ENCODE measurements at places on chromosomes 3 and 15.

DNA sequence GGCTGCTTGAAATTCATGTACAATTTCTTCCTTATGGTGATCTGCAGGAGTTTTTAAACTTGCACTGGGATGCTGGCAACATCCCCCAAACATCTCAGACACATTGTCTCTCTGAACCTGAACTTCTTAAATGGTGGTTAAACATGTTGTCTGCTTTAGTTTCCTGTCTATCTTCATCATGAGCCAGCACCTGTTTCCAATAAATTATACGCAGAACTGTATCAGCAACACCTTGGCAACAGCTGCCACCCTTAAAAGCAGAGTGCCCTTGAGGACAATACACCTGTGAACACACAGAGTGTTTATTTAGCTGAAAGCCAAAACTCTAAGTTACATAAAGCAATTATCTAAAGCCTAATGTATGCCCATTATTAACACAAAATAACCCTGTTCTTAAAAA, 242.9 kb downstream of the WNT5A start:
- no peak for DNase-seq

- no peak for DNase-seq
Observed at GRCh38 chr3:88002448-88002847, 56.4 kb downstream of the CGGBP1 start.

DNA sequence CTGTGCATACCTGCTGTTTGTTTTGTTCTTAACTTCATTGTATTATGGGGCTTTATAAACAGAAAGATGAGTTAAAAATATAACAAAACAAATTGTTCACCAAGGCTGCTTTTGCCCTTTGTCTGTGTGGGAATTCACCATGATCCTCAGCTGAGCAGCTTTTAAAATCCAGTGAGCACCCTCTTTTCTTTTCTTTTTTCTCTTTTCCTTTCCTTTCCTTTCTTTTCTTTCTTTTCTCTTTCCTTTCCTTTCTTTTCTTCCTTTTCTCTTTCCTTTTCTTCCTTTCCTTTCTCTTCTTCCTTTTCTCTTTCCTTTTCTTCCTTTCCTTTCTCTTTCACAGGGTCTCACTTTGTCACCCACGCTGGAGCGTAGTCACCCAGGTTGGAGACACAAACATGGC, 38.3 kb downstream of the RAB8B start:
- no peak for DNase-seq

DNA sequence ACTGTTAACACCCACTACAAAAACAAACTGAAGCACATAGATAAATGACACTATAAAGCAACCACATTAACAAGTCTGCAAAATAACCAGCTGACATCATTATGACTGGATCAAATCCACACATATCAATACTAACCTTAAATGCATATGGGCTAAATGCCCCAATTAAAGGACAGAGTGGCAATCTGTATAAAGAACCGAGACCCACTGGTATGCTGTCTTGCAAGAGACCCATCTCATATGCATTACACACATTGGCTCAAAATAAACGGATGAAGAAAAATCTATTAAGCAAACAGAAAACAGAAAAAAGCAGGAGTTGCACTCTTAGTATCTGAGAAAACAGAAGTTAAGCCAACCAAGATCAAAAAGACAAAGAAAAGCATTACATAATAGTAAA, 1375.4 kb downstream of the ZPLD1 start:
- no peak for DNase-seq

DNA sequence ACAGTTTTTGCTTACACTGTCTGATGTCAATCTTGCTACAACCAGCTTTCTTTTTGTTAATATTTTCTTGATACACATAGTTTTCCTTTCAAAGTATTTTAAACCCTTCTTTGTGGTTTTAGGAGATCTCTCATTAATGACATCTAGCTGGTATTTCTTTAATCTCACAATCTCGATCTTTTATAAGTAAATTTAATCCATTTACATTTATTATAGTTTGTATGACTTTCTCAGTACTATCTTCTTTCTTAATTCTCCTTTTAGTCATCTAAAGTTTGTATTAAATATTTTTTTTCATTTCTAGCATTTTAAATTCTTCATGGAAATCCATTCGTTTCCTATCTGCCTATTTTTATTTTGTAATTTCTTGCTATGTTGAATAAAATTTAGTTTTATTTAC, 55.4 kb downstream of the MRPL3 start:
- DNase-seq: no peak

DNA sequence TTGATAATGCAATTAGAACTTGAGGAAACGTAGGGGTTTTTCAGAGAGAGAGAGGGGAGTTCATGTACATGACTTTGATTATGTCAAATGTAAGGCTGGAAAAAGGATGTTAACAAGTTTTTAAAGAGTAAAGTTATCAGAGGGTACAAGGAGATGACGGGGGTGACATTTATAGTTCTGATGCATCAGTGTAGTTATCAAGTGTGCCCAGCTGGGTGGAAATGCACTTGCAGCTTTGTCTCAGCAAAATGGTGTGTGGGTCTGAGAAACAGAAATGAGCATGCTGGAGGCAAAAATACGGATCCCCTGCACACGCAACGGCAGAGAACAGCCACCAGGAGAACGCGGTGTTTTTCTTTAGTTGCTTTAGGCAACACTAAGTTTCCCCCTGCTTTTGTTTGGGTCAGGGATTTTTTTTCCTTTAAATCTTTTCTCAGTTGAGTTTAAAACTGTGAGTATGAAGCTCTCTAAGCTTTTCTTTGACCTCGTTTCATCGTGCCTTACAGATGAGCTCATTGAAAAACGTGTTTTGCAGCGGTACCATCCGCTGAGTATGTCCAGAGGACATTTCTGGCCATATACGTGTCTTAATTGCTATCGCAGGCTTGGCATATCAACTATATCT, 205.4 kb downstream of the PDZRN3 start:
- DNase-seq: no peak

GRCh38 chr15:44836094-44836493, 99.8 kb downstream of the TRIM69 start:
- DNase-seq: no peak

DNA sequence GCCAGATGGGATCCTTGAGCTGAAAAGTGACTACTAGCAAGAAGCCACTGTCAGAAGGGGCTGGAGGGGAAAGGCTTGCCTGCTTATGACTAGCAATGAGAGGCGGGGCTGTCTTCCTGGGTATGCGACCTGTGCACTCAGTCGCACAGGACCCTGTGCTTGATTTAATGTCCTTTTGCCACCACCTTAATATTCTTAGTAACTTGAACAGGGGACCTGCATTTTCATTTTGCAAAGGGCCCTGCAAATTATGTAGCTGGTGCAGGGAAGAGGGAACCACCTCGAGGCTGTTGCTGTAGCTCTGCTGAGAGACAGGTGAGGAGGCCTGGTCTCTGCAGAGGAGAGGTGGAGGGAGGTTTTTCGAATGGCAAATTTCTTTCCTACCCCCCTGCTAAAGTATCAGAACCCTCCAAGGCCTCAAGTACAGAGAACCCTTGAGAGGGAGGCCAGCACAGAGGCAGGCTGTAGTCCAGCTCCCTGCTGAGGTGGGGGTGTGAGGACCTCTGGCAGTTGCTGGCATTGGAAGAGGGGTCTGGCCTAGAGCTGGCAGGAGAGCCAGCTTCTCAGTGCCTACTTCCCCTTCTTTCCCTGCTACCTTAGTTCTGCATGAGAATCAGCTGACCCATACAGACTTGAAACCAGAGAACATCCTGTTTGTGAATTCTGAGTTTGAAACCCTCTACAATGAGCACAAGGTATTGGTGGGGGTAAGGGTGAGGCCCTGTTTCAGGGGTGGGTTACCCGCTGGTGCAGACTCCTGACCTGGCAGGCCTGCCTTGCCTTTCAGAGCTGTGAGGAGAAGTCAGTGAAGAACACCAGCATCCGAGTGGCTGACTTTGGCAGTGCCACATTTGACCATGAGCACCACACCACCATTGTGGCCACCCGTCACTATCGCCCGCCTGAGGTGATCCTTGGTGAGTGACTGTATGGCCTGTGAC, 11.4 kb downstream of the CLK3 start:
- no peak for DNase-seq

- no peak for DNase-seq
Observed at GRCh38 chr3:149902498-149903139, 68.1 kb downstream of the PFN2 start.

DNA sequence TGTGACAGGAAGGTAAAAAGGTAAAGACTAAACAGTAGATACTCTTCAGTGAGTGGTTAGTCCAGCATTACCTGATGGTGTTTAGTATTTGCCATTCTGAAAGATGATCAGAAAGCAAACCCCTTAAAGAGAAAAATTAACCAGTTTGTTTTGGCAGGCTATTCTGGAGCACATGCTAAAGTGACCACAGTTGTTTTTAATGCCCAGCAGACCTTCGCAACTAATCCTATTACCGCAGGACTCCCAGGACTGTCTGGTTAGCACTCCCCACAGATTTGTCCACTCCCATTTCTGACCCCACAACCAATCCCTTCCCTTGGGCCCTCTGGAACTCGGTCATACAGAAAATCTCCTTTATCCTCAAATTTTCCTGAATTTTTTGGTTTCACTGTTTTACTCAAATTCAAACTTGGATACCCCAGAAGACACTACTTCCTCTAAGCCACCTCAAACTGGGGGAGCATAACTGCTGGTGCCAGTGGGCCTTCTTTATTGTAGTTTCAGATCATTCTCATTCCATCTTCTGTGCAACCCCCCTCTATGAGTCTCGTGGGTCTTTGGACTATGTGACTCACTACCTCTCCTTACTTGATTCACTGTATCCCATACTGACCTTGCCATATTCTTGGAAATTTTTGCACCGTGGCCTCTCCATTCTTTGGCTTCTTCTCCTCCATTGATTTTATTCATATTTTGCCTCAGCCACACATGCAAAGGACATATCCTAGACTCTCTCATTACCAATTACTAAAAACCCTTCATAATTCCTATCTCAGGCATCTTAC, 104.4 kb downstream of the RBMS3 start:
- no peak for DNase-seq

DNA sequence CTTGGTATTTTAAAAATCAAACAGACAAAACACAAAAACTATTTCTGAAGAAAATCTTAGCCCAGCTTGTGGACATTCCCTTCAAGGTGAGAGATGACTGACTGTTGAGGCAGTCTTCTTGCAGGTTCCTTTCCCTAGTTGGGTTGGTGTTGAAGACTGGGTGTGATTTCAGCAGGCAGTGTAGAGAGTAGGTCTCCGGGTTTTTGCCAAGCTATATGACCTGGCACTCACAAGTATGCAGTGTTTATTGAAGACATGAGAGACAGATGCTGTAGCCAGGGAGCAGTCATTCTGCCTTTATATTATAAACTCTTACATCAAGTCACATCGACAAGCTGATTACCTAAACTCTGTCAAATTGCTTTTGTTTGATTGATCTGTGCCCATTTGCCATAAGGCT, 17.5 kb downstream of the SENP8 start:
- DNase-seq: no peak

GRCh38 chr3:112409041-112409440, 76.1 kb downstream of the CD200 start:
- no peak for DNase-seq

GRCh38 chr3:46670891-46671427, 22.5 kb downstream of the ALS2CL start:
- DNase-seq: no peak

GRCh38 chr3:163766112-163766511, 1312.2 kb downstream of the SI start:
- DNase-seq: no peak

DNA sequence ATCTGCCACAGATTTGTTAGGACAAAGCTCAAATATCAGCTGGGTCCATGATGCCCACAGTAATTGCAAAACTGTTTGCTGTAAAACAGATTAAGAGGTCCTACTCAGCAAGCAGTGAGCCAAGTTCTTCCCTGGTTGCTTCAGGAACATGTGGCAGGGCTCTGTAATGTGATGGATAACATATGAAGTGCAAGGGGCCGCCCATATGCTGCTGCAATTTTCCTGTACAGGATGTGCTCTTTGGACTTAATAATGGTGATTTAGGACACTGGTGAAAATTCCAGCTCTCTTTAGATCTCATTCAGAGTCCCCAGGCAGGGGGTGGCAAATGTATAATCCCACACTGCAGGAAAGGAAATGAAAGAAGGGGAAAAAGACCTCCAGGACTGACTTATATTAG, 289.4 kb downstream of the LSAMP start:
- DNase-seq: no peak

GRCh38 chr3:108489776-108490175, 20.6 kb downstream of the MYH15 start:
- DNase-seq: peak; percentile 29

- DNase-seq: no peak
Observed at GRCh38 chr3:72238801-72239200, 453.9 kb upstream of the PROK2 start.

Measured in stimulated activated naive CD8-positive, alpha-beta T cell treated with anti-CD3 and anti-CD28 coated beads, Interleukin-15, amount 100 ng/mL, for 72 hours (primary cell).